Naive thymus-derived CD8-positive, alpha-beta T cell (primary cell): ENCODE measurements at places on chromosomes 2 and 18. TPM values are rescaled to one million over a fixed set of nuclear protein-coding genes. Genes with fewer than 3 reads are reported as not detected.

- no peak for DNase-seq
Observed at GRCh38 chr2:159051661-159052060, 83.2 kb downstream of the TANC1 start.

- DNase-seq: no peak
Observed at GRCh38 chr2:38107738-38108410, 31.9 kb upstream of the CYP1B1 start.

- no peak for DNase-seq
Observed at GRCh38 chr18:79568543-79569205, 110.9 kb upstream of the CTDP1 start.

DNA sequence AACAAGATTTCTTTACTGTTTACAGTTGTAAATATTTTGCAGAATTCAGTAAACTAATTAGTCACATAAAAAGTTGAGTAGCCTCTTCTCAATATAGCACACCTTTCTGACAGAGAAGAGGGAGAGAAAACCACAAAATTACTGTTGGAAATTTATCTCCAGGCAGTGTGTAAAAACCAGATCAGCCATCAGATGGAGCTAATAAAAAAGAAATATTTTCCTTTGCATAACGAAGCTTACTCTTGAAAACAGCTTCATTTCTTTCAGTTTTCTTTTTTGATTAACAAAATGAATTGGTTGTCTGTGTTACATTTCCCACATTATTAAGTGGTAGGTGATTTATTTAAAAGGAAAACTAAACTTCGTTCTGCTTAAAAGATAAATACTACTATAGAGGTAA is 259.3 kb upstream of the KCNJ3 start:
- no peak for DNase-seq

DNA sequence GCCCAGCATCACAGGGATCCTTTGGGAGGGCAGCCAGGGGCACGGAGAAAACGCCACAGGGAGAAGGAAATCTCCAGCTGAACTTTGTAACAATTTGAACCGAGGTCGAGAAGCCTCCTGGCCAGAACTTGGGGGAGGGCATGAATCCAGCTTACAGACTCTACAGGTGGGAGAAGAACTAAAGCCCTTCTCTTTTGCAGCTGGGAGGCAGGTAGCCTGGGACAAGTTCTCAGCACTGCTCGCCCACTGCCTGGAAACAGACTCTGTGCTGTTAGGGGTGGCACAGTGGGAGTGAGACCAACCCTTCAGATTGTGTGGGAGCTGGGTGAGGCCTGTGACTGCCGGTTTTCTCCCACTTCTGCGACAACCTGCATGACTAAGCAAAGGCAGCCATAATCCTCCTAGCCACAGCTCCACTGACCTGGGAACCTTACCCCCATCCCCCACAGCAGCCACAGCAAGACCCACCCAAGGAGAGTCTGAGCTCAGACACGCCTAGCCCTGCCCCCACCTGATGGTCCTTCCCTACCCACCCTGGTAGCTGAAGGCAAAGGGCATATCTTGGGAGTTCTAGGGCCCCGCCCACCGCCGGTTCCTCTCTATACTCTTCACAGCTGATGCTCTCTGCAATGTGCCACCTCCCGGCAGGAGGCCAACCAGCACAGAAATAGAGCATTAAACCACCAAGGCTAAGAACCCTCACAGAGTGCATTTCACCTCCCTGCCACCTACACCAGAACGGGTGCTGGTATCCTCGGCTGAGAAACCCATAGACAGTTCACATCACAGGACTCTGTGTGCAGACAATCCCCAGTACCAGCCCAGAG is 136.0 kb upstream of the SIX2 start:
- DNase-seq: no peak

DNA sequence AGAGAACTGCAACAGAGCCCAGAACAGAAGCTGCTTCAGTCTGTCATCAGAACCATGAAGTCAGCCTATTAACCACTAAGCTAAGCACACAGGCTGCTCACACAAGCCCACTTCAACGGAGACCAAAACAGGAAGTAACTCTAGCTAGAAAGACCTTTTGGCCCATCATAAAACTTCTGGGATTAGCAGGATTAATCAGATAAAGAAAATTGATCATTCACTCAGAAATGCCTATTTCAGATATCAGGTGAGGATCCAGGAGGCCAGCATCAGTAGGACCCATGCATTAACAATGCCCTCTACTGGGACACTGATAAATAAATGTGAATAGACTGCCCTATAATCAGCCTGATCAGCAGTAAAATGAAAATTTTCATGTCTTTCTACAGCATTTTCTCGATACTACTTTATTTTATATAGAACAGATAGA is 101.4 kb downstream of the WDPCP start:
- DNase-seq: no peak

- DNase-seq: no peak
Observed at GRCh38 chr2:17590342-17590911, 49.9 kb downstream of the VSNL1 start.

DNA sequence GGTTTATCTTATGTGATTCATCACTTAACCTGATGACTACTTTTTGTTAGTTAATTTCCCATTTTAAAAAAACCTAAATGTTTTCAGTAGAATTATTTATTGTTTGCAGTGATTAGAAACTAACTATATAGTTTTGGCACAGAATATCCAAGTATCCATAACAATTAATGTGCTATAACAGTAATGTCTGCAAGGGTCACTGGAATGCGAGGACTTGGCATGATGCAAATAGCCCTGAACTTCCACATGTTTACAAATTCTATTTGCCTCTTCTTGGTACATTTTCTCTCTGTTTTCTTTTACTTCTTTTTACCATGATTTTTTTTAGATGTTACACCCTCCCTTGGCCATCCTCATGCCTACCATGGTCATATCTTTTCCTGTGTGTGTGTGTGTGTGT is 49.3 kb upstream of the GALNT3 start:
- no peak for DNase-seq

DNA sequence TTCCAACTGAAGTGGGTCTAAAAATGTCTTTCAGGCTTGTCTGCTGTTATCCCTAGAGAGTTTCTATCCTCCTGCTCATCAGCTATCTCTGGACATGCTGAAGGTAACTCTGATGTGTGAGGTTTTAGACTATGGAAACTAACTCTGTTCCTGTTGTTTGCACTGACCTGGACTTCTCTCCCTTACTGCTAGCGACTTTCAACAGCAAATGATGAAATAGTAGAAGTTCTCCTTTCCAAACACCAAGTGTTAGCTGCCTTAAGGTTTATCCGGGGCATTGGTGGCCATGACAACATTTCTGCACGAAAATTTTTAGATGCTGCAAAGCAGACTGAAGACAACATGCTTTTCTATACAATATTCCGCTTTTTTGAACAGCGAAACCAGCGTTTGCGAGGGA is 26.9 kb downstream of the RMC1 start:
- no peak for DNase-seq

GRCh38 chr18:1658908-1659566 is 754.4 kb downstream of the ADCYAP1 start:
- DNase-seq: no peak

DNAH7 gene
- not detected for polyA plus RNA-seq

AKAIN1 gene
- not detected for polyA plus RNA-seq

PRADC1 gene
- 38.8 TPM for polyA plus RNA-seq
